Muscle of arm (tissue), 14 donors: ENCODE measurements at places on chromosomes 3 and 15. TPM values are rescaled to one million over a fixed set of nuclear protein-coding genes. Genes with fewer than 3 reads are reported as not detected.

DNA sequence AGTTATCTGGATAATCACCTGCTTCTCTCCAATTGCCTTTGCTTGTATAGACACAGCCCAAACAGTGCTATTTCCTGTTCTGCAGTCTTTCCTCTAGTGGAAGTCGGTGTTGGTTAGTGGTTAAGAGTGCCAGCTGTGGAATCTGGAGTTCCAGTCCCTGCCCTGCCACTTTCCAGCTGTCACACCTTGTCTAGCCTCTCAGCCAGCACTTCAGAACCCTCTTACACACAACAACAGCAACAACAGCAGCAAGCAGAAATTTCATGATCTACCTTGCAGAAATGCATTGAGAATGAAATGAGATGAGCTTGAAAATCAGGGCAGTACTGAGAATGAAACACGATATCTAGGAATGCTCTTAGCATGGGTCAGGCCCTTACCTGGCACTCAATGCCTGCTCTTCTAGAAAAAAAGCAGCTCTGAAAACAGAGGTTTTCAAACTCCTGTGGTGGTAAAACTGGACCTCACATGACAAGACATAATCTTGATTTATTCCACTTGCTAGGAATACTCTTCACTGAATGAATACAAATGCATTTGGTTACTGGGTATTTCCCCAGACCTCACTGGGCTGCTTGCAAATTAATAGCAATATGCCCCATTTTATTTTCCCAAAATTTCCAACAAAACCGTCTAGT is 3.3 kb upstream of the WNT5A start:
- no peak for DNase-seq

- DNase-seq = no peak
Observed at GRCh38 chr3:70554170-70554569, 241.7 kb upstream of the MDFIC2 start.

DNA sequence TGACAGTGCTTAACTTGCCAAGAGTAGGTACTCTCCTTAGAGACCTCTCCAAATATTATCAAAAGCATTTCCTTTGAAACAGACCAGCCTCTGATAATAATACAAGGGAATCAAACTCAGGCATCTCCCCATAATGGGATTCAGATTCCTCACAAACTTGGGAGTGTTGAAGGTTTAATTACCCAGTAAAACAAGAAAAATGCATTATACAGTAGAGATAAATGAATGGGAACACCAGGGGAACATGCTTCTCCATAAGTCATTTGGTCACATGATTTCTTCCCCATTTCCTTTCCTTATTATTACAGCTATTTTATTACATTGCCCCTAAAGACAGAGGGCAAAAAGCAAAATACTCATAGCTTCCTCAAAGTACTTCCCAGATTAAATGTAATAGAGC is 325.0 kb upstream of the CDIN1 start:
- DNase-seq = no peak

IFT122 gene
- 39.3 TPM for polyA plus RNA-seq

DNA sequence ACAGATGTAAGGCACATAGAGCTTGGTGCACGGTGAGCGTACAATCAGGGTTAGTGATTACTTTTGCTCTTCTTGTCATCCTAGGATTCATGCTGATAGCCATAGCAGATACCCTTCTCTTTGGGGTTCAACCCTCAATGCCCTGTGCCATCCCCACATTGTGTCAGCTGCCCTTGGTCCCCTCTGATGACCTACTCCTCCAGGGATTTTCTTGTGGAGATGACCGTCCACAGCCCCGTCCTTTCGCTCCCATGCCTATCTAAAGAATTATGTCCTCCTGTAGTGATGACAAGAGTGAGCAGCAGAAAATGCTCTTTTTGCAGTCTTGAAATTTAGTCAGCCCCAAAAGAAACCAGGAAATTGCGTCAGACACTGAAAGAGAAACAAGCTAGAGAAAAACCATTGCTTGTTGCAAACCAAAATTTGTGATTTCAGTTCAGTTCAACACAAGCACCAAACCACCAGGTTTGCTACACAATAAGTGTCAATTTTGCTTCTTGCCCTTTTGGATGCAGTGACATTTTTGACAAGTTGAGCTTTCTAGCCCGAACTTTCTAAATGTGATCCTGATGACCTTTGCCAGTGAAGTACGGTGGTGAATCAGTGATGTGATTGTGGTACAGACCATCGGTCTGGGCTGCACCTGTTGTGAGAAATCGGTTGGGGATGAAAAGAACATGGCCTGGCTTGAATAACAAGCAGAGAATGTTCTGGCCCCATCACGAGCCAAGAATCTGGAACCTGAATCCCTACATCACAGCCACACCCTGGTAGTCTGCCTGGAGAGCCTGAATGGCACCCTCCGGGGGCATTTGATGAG is 41.3 kb downstream of the CMTM7 start:
- no peak for DNase-seq

GRCh38 chr15:69609176-69609575 is 156.6 kb downstream of the RPLP1 start:
- no peak for DNase-seq

- no peak for DNase-seq
Observed at GRCh38 chr3:127803619-127804018, 18.7 kb downstream of the MGLL start.

DNA sequence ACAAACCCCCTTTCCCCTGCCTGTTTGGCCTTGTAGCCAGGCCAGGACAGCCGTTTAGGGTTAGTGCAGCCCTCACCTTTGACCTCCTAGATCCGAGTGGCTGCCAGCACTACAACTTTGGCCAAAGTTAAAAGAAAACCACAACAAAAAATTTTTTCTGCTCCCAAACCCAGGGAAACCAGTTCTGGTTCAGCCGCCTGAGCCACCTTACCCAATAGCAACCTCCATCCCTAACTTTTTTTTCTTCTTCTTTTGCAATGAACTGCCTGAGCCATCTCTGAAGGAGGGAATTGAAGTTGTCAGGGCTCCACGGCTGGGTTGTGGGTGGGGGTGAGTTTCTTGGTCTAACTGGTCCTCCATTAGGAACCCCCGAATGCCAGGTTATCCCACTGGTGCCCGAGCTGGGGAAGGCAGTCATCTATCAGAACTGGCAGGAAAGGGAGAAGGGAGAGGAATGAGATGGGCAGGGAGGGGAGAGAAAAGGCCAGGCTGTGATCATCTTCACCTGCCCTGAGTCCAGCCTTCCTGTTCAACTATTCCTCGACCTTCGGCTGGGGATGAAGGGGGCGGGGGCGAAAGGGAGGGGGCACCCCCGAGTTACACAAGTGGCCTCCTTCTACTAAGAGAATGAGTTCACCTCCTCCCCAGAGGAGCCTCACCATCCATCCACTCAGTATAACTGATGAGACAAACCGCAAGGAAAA is 6.2 kb upstream of the NR2F2 start:
- no peak for DNase-seq

DNA sequence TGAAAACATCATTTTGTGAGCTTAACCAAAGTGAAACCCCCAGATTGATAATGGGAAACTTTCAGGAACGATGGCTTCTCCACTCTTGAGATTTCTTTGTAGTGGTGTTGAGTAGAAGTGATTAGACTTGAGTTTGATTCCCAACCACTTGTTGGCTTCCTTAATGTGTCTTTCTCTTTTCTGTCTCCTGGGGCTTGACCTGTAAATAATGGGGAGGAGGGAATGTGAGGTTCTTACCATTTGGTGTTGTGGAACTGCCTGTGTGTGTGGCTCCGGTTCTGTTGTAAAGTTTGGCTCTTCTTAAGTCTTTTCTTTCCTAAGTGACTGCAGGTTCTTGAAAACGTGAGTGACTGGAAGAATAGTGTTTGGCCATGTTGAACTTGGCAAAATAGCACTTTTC is 2.7 kb downstream of the CDV3 start:
- no peak for DNase-seq

GRCh38 chr15:74427607-74428441 is 5.9 kb downstream of the SEMA7A start:
- DNase-seq = no peak

DNA sequence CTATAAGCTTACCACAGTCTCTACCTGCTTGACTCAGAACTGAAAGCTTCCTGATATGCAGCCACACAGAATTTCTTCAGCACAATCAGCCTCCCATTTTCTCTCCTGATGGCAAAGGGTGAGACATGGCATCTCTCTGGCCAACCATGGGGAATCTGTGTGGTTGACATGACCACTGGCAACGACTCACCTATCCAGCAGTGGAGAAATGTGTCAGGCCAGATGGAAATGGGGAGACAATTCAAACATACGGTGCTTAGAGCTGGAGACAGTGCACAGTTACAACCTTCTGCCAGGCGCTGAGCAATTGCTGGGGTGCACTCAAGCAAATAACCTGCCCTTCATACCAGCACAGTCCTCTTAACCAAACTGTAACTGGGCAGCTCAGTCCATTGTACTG is 3.6 kb downstream of the ZNF385D start:
- no peak for DNase-seq

DNA sequence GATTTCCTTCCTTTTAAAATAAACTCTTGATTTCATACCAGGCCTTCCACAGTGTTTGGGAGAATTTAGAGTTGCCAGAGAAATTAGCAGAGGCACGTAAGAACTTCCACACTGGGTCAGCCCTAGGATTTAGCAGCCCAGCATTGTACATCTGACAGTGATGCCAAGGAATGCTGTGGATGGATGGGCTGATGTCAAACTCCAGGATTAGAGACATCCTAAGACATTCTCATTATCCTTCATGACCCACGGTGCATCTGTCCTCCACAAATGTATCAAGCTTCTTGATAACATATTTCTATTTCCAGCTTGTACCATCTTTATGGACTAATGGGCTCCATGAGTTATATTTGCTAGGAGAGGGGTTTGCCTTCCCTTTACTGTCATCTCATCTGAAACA is 8.0 kb upstream of the TPM1 start:
- DNase-seq = no peak

DNA sequence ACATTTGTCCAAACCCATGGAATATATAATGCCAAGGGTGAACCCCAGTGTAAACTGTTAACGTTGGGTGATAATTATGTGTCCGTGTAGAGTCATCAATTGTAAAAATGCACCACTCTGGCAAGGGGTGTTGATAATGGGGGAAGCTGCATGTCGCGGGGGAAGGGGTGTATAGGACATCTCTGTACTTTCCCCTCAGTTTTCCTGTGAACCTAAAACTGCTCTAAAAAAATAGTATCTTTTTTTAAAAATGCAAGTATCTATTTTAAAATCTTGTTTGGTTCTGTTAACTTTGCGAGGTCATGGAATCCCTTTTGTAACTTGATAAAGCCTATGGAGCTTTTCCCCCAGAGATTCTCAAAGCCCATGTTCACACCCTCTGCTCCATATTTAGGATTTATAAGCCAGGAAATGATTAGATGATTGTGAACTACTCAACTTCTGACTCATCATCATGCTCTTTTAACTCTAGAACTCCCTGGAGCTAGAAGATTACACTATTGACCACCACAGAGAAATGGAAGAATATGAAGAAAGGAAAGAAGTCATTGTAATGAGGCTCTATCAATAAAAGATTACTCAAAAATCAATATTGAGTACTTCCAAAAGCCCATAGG is 56.1 kb upstream of the C3orf49 start:
- DNase-seq = peak; percentile 20

- DNase-seq = no peak
Observed at GRCh38 chr3:115989684-115990421, 366.5 kb downstream of the GAP43 start.

DNA sequence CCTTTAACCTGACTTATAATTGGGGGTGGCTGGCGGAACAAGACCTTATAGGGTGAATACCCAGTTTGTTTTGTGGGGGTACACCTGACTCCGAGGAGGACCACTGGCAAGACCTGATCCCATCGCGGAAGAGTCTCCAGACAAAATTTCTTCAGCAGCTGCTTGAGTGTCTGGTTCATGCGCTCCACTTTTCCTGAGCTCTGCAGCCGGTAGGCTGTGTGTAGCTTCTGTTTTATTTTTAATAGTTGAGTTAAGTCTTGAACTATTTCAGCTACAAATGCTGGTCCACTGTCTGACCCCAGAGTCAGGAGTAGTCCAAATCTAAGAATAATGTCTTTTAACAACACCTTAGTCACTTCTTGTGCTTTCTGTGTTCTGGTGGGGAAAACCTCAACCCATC is 21.2 kb upstream of the NOX5 start:
- no peak for DNase-seq

PDZRN3 gene
- polyA plus RNA-seq = 71.1 TPM

- no peak for DNase-seq
Observed at GRCh38 chr15:60583946-60584345, 105.0 kb upstream of the ICE2 start.

PLOD2 gene
- 13.4 TPM for polyA plus RNA-seq

DNA sequence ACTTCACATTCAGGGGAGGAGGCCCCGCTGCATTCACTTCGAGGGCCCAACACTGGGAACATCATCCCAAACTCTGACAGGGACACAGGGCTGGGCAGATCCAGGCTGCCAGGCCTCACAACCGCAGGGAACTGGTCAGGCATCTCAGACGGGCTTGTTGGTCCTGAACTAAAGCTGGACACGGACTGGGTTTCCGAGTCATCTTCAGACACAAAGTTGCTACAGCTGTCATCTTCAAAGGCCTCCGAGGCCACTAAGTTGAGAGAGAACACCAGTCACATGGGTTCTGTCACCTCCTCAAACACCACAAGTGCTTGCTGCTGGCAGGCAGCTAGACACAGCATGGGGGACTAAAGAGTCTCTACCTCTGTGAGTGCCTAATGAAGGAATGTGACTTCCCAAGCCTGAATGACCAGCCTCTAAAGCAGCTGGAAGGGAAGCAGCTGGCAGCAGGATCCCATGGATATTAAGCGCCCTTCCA is 50.9 kb downstream of the CAPN7 start:
- no peak for DNase-seq

DNA sequence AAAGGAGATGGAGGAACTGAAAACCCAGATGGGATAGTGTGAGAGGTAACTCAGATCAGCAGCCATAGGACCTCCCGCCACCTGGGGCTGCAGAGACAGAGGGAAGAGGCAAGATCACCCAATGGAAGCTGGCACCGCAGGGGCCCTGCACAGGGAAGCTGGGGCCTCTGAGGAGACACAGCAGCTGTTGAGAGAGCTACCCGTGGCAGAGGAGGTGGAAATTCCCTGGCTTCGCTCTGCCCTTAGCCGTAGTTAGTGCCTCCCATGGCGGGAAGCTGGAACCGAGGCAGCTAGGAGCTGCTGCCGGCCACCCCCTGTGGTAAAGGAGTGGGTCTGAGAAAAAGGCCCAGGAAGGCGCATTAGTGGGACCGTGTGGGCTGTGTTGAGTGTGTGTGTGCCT is 18.0 kb upstream of the PLXNA1 start:
- DNase-seq = no peak

DNA sequence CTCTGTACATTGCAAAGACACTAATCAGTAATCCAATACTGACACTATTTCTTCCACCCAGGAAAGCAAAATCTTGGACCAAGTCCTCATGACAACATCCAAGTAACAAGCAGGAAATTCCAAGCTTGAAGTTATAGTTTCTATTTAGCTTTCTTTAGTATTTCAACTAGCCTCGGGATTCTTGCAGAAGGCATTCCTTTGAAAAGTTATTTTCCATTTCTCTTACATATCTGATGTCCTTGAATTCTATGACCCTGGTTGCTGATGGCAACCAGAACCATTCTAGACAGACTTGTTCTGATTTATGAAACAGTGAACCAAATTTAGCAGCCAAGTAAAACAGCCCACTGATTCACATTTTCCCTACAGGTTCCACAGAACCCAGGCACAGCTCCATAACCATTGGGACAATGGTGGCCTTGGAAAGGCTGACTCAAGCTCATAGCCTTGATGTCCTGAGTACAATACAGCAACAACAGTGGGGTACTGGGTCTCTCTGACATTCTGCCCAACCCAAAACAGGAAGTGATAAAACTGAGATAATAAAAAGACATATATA is 26.5 kb downstream of the P3H2 start:
- DNase-seq = peak; percentile 77

XCR1 gene
- 0.54 TPM for polyA plus RNA-seq

DUOXA2 gene
- not detected for polyA plus RNA-seq

BCL2A1 gene
- polyA plus RNA-seq = not detected
